HEK293T (cell line): ENCODE measurements at places on chromosomes 7 and 10.

- DNase-seq, result no peak
These were observed 91.4 kb downstream of the FAM107B start for GRCh38 chr10:14683256-14683655.

DNA sequence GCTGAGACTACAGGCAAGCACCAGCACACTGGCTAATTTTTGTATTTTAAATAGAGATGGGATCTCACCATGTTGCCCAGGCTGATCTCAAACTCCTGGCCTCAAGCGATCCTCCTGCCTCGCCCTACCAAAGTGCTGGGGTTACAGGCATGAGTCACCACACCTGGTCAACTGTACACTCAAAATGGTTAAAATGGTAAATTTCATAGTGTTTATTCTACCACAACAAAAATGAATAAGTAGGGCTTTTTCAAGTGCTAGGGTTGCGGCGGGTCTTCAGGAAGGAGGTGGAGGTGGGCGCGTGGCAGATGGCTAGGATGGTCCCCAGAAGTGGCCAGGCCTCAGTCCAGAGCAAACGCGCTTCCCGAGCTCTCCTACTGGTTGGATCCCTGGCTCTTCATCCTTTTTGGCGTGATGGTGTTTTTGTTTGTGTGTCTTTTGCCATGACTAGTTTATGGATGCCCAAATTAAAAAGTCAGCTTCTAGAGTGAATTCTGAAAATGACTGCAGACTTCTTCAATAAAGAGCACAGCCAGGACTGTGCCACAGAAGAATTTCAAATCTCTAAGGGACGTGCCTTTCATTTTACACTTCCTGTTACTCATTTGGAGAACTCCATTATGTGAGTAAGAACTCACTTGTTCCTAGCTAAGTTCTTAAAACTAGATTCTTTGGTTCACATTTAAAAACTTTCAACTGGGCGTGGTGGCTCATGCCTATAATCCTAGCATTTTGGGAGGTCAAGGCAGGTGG lies 73.9 kb downstream of the TMEM130 start:
- DNase-seq, result no peak

DNA sequence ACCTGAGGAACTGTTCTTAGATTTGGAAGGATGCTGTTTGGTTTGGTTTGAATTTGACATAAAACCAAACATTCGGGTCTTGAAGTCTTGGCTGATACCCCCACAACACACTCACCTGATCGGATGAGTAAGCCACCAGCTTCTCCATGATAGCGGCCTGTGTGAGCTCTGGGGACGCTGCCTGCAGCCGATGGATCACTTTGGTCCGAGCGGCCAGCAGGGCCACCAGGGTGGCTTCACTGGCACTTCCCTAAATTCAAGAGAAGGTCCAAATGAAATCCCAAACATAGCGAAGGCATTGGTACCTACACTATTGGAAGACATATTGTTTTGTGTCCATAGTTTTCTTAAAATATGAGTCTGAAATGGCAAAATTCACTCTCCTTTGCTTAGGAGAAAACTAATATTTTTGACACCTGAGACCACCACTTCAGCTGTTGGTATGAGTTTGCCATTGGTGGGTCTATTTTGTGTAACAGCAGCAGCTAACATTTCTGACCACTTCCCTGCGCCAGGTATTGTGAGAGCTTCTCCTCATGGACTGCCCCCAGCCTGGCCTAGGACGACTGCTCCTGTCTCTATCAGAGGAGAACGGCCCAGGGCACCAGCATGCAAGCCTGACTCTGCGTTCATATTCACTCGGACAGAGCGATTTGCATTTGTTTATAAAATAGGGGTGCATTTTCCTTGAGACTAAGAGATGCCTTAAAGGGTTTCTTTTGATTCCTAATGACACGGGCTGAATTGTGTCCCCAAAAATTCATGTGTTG lies 35.9 kb downstream of the DDC start:
- DNase-seq, result no peak

DNA sequence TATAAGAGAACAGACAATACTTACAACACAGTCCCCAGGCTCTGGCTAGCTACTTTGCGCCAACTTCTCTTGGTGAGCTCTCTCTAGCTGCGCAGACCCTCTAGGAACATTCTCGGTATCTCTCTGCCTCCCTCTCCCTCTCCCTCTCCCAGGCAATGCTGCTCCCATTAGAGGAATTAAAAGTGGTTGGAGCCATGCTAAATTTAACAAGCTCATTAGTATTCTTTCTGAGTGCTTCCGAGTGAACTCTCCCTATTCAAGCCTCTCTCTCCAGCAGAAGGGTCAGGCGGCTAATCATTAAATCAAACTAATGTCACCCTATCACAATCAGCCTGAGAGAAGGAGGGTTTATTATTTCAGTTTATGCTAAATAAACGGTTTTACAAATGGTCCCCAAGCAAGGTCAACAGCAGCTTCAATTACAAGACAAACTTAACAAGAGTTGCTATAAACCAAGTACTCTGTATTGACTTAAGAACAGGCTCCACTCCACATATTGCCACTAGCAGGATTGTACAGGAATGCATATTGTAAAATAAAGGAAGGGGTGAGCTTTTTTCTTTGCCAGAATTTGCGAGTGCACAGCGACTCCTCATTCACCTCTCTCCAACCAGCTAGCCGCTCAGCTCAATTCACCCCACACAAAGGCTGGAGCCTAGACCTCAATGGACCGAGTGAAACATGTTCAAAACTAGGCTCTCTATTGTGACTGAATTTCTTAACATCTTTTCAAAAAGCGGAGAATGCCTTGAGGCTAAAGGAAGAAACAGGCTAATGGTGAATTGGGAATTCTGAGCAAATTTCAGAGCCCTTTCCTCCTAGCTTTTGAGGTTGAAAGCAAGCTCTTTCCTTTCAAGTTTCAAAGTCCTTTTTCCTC lies 84.4 kb downstream of the GLI3 start:
- DNase-seq, result peak; percentile 40

GRCh38 chr10:76981251-76981650 lies 656.4 kb downstream of the KCNMA1 start:
- DNase-seq, result no peak

- no peak for DNase-seq
These were observed 63.7 kb upstream of the ZPBP start for GRCh38 chr7:50156706-50157105.

- DNase-seq, result no peak
These were observed 97.4 kb downstream of the C10orf105 start for GRCh38 chr10:71622154-71622526.

GRCh38 chr10:87643920-87644319 lies 15.8 kb upstream of the PAPSS2 start:
- DNase-seq, result no peak

DNA sequence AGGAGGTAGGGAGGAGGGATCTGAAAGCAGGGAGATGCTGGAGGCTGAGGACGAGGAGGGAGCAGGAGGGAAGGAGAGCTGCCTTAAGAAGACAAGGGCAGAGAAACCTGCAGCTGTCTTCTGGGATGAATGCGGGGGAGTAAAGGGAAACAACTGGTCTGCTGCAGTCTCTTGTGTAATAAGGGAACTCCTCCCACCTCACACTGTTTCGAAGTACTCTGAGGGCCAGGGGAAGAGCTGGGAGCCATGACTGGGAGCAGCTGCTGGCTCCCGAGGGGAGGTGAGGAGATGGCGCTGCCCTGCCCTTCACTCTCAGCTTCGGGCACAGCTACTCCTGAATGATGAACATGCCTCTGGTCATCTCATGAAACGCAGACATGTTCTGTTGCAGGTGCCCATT lies 65.1 kb downstream of the CLEC2L start:
- DNase-seq, result no peak

- no peak for DNase-seq
These were observed 496.2 kb upstream of the SEMA3D start for GRCh38 chr7:85682833-85683620.

- no peak for DNase-seq
These were observed 119.6 kb downstream of the PRKAG2 start for GRCh38 chr7:151757274-151757673.

DNA sequence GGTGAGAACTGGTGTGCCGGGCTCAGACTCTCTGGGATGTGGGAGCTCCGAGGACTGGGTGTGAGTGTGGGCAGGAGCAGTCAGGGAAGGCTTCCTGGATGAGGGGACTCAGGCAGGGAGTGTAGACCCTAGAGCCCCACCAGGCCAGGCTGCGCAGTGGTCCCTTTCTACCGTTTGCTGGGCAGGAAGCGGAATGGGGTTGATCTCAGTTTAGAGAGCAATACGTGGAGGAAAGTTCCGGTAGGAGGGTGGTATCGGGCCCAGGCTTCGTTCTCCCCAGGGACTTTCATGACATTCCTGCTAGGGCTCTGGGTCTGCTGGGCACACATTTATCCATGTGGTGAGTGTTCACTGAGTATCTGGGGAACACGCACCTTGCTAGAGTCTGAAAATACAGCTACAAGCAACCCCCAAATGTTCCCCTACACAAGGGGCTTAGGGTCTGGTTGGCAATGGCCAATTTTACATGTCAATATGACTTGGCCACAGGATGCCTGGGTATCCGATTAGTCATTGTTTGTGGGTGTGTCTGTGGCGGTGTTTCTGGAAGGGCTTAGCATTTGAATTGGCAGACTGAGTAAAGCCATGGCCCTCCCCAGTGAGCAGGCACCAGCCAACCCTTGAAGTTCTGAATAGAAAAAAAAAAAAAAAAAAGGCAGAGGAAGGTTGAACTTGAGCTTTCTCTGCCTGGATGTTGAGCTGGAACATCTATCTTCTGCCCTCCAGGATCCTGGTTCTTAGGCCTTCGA lies 20.8 kb downstream of the GHRHR start:
- no peak for DNase-seq

GRCh38 chr7:50724526-50725520 lies 57.9 kb downstream of the GRB10 start:
- no peak for DNase-seq

- peak; percentile 91 for DNase-seq
These were observed 35.6 kb upstream of the SPDYE3 start for GRCh38 chr7:100271716-100272537.

GRCh38 chr7:32858648-32859047 lies 32.9 kb downstream of the KBTBD2 start:
- DNase-seq, result no peak

DNA sequence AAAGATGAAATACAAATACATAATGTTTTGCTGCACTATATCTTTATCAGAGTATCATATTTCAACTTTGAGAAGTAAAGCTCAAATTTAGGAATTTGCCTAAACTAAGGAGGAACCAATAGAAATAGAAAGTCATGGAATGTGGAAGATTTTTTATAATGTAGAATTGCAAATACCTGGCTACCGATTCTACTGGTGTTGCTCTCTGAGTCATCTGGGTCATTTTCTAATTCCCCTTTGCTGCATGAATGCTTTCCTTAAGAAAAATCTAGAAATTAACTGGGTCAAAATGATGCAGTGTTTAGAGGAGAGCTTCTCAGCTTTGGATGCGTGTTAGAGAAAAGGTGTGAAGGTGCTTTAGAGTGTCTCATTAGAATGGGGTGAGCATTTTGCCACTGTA lies 568.9 kb upstream of the ANKRD30A start:
- no peak for DNase-seq

- no peak for DNase-seq
These were observed 181.6 kb downstream of the GALNT17 start for GRCh38 chr7:71313553-71313952.

DNA sequence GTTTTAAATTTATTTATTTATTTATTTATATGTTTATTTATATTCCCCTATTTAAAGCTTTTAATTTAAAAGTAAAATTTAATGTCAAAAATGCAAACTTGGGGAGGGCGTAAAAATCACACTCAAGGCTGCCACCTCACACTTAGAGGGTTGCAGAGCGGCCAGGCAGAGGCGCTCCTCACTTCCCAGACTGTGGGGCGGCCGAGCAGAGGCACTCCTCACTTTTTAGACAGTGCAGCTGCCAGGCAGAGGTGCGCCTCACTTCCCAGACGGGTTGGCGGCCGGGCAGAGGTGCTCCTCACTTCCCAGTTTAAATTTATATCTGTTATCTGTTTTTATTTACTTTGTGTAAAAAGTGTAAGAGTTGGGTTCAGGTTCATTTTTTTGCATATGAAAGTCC lies 10.0 kb upstream of the ZNF425 start:
- no peak for DNase-seq
